ENCODE measurements at places on chromosomes 7 and 10.

- DNase-seq, result no peak
Observed at GRCh38 chr10:110851020-110851612, 20.6 kb upstream of the PDCD4 start.

GRCh38 chr7:3265388-3265787 is 35.7 kb upstream of the SDK1 start:
- no peak for DNase-seq

DNA sequence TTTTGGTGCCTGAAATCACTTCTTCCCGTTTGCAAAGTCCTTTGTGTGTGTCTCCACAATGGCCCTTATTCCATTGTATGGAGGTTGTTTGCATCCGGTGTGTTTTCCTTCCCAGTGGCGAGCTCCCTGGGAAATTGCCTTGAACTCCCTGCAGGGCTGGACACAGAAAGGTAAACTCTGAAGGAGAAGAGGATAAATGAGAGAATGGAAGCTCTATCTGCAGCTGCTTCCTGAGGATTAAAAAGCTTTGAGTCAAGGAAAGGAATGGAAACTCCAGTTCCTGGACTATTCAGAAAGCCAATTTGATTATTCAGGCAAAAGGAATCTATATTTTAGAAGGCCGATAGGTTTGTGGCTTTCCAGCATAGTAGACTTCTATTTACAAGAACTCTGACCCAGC is 4.4 kb upstream of the GRK5 start:
- DNase-seq, result no peak

DNA sequence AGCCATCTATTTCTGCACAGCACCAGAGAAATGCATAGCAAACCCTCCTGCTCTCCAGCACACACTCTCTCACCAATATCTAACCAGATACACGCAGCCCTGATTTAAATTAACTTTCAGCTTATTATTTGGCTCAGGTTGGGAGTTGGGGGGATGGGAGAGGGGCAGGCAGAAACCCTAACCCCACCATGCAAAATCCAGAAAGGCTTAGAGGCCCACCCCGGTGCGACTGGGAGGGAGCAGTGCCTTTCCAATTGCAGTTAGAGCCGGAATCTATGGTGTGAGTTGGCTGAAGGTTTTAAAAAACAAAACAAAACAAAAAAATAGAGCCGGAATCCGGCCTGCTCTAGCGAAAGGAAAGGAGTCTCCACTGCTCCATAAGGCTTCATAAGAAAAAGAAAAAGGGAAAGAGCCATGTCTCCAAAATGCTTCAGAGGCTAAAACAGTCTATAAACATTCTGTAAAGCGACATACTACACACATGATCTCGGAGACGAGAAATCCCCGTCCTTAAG is 2.9 kb downstream of the IGF2BP3 start:
- no peak for DNase-seq

DNA sequence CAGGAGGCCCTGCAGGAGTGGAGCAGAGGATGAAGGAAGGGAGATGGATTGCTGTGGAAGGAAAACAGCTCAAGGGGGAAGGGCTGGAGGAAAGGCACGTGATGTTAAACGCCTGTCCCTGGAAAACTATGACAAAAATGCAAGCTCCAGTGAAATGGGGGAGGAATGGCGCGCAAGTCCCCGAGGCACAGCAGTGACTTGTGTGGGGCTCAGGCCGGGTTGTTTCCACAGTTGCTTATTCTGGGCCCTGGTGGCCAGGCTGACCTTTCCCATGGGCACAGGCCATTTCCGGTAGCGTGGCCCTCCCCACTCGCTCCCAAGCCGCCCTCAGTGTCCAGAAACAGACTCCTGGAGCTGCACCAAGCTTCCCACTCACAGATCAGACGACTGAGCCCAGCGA is 68.1 kb upstream of the PDGFA start:
- DNase-seq, result no peak

DNA sequence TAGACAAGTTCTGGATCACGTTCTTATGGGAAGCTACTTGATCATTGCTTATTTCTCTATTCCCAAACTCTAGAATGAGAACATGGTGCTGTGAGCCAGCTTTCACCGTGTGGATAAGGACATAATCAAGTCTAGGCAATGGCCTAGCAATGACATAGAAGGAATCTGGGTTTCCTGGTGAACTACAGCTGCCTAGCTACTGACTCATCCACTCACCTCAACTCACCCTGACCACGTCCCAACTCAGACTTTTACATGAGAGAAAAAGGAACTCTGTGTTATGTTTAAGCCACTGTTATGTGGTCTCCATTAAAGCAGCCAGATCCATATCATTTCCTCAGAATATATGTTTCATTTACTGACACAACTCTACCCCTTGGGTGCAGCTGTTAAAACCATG is 18.8 kb upstream of the MET start:
- DNase-seq, result no peak

GRCh38 chr7:154584352-154585252 is 418.3 kb downstream of the PAXIP1 start:
- DNase-seq, result no peak

GRCh38 chr7:155230169-155230593 is 67.5 kb upstream of the INSIG1 start:
- DNase-seq, result no peak

- DNase-seq, result peak; percentile 10
Observed at GRCh38 chr7:137846827-137847567, at the start of gene DGKI. Gene DGKI (minus strand): TSS chr7:137846974.

DNA sequence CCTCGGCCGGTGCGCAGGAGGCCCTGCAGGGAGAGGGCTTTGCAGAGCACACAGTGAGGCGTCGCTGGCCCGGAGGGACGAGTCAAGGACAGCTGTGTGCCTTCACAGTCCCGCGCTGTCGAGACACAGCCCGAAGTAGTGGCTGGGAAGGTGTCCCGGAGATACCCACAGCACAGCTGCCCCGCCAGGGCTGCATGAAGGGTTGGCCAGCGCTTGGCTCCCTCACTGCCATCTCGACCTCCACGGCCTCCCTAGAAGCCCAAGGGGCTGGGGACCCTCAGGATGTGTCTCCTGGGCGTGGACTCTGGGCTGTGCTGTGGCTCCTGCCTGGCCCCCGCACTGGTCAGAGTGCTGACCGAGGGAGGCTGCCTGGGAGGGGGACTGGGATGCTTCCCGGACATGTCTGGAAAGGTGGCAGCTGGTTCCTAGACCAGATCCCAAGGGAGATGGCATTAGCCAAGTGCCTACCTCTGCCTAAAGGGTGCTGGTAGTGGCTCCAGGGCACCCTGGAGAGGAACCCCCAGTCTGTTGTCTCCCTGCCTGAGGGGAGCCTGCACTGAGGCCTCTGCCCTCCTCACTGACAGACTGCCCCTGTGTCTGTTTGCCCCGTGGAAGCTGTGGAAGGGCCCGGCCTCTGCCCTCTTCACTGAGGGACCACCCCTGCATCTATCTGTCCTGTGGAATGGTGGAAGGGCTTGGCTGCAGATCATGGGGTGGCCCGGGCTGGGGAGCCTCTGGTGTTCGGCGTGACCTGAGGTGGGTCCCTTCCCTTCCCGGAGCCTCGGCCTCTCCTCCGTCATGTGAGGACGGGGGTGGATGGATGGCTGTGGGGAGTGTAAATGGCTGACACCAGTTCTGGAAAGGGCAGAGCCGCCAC is 5.8 kb downstream of the ELFN1 start:
- DNase-seq, result no peak

- no peak for DNase-seq
Observed at GRCh38 chr7:100706672-100707311, 871 bp downstream of the POP7 start.

DNA sequence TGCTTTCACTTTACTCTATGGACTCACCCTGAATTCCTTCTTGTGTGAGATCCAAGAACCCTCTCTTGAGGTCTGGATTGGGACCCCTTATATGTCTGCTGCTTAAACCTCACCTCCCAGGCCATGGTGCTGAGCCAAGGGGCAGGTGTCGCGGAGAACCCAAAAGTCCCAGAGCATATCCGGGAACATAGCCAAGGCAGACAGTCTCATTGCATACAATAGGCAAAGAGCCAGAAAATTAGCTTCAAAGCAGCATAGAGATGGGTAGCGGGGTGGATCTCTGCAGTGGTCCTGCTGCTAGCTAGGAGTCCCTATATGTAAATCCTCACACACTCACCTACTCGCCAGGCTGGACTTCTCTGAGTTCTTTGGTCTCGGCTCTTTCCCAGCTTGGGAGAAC is 5.5 kb downstream of the CCL24 start:
- DNase-seq, result no peak

- no peak for DNase-seq
Observed at GRCh38 chr10:70405037-70405824, 1.3 kb downstream of the EIF4EBP2 start.

GRCh38 chr10:124354411-124355382 is 64.0 kb downstream of the OAT start:
- DNase-seq, result peak; percentile 52

DNA sequence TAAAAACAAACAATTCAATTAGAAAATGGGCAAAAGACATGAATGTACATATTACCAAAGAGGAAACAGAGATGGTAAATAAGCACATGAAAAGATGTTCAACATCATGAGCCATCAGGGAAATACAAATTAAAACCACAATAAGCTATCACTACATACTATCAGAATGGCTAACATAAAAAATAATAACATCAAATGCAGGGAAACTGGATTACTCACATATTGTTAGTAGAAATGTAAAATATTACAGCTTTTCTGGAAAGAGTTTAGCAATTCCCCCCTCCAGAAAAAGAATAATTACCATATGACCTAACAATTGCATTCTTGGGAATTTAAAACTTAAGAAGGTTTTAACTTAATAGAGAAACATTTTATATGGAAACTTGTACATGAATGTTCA is 232.9 kb upstream of the MTPN start:
- no peak for DNase-seq

GRCh38 chr7:43612599-43613589 is 30.0 kb downstream of the STK17A start:
- DNase-seq, result no peak

DNA sequence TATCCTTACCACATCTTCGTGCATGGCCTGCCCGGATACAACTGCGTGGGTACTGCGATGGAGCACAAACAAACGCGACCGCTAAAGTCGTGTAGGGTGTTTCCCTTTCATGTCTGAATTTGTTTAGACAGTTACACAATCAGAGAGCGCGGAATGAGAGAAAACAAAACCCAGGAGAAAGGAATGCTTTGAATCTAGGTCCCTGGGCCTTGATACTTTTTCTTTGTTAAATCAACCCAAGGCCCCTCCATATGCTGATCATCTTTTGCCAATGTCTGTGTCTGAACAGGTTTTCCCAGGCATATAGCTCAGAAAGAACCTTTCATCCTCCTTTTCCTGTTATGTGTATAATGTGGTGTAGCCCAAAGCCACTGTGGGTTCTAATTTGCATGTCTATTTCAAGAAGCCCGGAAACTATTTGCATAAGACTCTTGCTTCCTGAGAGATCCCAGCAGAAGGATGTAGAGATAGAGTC is 145.8 kb downstream of the FRMD4A start:
- DNase-seq, result peak; percentile 47

DNA sequence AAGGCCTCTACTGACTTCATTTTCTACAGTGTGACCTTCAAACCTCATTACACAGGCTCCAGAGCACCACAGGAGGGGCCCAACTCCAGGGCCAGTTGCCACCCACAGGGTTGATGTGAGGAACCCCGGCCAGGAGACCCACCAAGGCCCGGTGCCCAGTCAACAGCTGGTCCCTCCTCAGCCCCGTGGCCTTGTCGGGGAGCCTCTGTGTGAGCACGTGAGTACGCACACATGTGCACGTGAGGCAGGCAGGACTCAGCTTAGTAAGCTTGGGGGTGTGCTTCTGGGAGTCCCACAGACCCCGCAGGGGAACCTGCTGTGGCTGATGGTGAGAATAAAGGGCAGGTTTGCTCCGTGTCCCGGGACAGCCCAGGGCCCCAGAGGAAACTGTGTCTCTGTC is 104.5 kb downstream of the VIPR2 start:
- no peak for DNase-seq

DNA sequence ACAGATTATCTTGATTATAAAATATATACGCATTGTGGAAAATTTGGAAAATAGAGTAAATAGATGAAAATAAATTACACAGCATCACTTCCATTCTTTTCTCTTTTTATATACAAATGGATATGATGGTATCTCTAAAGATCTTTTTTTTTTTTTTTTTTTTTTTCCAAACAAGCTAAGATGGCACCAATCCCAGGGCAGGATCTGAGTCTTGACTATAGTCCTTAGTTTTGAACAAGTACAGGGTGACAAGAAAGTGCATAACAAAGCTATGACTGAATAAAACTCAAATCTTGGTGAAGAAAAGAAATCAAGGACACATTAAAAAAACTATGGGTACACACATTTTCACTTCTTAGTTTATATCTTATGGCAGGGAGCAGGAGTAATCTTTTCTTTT is 42.6 kb upstream of the FAM133B start:
- no peak for DNase-seq

DNA sequence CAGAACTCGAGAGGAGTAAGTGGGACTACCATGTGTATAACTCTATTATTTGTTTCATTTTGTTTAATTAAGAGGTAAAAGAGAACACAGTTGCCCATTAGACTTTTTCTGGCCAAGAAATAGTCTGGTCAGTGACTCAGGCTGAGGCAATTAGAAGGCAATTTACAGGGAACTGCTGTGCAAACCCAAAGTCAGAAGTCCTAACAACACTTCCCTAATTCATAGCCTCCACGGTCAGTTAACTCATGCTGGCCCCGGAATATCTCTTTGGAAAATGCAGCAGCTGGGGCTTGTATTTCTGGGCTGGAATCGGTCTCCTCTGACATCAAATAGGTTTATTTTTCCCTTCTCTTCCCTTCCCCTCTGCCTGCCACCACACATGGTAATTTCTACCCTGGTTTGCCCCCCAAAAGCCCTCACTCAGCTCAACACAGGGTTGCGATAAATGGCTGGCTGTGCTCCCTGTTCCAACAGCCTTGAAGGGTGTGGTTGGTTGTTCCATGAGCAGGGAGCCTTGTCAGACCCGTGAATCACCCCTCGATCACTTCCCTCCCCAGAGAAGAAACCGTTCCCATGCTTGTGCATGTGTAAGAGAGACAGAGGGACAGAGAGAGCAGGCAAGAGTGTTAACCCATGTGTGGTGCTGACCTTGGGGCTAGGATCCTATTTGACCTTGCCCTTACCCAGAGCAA is 5.3 kb downstream of the SH3PXD2A start:
- DNase-seq, result no peak

DNA sequence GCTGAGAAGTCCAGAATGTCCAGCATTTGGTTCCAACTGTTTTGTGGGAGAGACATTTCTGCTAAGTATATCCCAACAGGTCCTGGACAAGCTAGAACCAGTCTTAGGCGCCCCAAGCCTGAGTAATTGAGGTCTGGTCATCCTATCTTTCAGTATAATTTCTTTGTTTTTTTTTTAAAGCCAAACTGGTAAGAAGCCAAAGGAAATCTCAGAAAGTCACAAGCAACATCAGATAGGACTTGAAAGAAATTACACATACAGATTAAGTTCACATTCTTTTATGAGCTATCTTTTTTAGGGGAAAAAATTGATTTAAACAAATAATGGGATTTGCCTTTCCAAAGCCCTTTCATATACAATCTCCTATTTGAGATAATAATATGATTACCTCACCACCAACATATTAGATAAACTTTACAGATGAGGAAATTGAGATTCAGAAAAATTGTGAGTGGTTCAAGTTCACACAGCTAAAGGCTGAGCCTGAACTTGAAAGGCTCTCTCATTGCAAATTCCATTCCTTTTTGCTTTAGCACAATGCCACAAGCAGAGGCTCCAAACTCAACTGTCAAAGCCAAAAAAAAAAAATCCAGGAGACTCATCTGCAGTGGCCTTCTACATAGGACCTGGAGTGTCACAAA is 15.0 kb downstream of the PDLIM1 start:
- no peak for DNase-seq

Data from activated naive CD4-positive, alpha-beta T cell treated with anti-CD3 and anti-CD28 coated beads, Interleukin-2, amount 50 U/mL, for 16 hours (primary cell).